ENCODE measurements at places on chromosomes 6 and 20.
A peak's percentile ranks its signal among the peaks of the same experiment; 100 is the strongest.

- DNase-seq: no peak
These were observed 183.6 kb upstream of the FLRT3 start for GRCh38 chr20:14521016-14521415.

- no peak for DNase-seq
These were observed 13.9 kb downstream of the GCM1 start for GRCh38 chr6:53134601-53135235.

DNA sequence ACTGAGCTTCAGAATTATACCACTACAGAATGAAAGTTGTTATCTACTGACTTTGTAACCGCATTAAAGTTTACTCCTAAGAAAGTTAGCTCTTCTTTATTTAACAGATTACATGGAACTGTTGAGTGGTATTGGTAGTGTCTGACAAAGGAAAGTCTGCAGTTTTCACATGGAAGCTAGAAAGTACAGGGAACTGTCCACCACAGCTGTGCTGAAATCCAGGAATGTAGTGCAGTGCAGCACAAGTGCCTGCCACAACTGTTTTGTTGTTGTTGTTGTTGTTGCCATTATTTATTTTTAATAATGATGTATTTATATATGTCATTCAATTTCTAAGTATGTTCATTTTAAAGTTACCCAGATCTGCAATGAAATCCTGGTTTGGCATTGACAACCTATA is 464.9 kb downstream of the TBC1D32 start:
- DNase-seq: no peak

DNA sequence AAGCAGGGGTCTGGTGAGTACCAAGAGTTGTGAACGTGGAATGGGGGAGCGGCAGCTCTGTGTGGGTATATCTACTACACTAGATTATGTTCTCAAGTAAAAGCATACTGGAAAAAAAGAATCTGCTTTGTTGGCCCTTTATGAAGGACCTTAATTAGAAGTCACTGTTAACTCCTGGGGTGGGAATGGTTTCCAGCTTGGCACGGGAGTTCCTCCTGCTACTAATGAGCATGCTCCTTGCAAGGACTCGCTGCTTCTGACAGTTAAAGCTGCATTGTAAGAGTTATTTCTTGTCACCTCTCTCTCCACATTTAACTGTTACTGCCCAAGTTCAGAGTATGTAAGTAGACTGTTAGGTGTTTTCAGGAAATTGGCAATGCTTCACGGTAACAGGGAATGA is 292.7 kb downstream of the ZFAND3 start:
- no peak for DNase-seq

DNA sequence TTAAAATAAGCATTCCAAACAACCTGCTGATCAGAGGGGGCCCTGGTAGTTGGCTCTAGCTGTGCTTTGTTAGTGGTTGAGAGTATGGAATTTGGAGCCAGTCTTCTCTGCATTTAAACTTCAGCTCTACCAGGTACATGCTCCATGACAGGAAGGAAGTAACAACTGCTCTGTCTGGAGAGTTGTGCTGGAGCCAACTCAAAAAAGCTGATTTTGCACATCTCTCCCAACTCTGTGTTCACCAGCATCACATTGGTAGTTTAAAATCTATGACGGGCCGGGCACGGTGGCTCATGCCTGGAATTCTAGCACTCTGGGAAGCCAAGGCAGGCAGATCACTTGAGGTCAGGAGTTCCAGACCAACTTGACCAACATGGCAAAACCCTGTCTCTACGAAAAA is 68.8 kb upstream of the BMP2 start:
- no peak for DNase-seq

- DNase-seq: no peak
These were observed 241.6 kb downstream of the BMP7 start for GRCh38 chr20:57024849-57025248.

DNA sequence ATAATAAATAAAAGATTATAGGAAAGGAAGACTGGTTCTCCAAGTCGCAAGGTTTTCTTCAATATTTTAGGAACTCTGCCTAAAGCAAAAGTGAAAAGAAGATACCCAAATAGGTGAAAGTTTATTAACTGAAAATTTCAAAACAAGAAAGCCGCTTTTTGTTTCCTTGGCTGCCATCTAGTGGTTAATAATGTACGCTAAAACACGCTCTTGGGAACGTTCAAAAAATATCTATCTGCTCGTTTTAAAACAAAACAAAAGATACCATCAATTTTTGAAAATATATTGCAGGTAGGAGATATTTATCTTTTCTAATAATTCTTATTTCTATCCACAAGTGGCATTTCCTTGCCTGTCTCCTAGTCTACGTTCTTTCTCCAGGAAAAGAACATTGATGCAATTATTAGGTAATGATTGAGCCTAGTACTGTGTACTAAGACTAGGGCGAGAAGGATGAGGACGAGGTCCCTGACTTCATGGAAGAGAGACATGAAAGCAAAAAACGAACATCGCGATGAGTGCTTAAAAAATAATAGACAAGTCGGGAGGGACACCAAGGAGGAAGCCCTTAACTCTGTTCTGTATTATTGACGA is 97.2 kb downstream of the SPTLC3 start:
- DNase-seq: peak; percentile 71

DNA sequence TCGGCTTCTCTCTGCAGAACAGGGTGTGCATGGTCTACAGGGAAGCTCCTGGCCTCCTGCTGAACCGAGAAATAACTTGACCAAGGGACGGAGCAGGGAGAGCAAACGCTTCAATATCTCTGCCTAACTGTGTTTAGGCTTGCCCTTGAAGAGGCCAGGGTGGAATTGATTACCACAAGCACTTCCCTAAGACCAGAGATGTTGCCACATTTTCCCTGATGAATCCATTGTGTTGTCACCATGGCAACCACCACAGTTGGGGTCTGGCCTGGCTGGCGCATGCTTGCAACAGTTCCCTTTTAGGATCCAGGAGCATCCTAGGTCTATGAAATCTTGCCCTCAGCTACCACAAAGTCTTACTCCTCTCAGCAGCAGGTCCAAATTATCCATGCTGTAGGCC is 213.5 kb upstream of the SULF2 start:
- DNase-seq: peak; percentile 36

DNA sequence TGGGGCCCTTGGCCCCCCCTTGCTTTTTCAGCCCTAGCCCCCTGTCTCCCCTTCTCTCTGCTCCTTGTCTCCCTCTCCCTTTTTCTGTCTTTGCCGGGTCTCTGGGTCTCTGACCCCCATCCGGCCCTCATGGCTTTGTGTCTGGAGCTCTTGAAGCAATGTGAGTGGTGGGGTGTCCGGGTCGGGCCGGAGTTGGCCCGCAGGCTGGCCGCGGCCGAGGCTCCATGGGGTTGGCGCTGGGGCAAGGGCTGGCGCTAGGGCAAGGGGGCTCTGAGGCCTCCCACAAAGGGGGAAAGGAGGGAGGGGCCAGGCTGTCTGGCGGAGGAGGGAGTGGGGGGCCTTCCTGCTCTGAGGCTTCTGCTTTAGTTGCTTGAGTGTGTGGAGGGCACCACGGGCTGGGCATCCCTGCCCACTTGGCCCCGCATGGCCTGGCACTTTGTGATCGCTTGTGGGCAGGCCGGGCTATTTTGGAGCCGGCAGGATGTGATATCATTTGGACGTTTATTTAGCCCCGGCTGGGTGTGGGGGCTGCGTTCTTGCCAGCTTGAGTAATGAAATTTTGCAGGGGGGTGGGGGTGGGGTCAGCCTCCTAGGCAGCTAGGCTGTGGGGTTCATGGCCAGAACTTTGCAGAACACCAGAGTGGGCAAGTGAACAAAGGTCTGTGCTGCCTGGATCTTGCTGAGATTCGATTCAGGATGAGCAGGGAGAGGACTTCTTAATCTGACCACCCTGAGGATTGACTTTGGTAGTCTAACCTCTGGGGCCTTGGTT is 78.7 kb upstream of the MYL9 start:
- DNase-seq: peak; percentile 73
